ENCODE measurements at places on chromosomes 2 and 18. TPM values are rescaled to one million over a fixed set of nuclear protein-coding genes. Genes with fewer than 3 reads are reported as not detected.

MYO5B gene
- 0.07 TPM for total RNA-seq

G6PC2 gene
- not detected for total RNA-seq

LOXL3 gene
- 110 TPM for total RNA-seq

SCN2A gene
- total RNA-seq = 2.7 TPM

COL4A4 gene
- 7.7 TPM for total RNA-seq

SP5 gene
- not detected for total RNA-seq

TDRD15 gene
- total RNA-seq = not detected

AGXT gene
- not detected for total RNA-seq

DOK6 gene
- 14.1 TPM for total RNA-seq

UCN gene
- 0.85 TPM for total RNA-seq

PSMD14 gene
- total RNA-seq = 60.1 TPM

RAD51AP2 gene
- total RNA-seq = not detected

NGEF gene
- 5.7 TPM for total RNA-seq

MYCN gene
- total RNA-seq = 0.07 TPM

PKDCC gene
- 86.0 TPM for total RNA-seq

KRTCAP3 gene
- 0.39 TPM for total RNA-seq

AFF3 gene
- total RNA-seq = 3.4 TPM

THADA gene
- 32.1 TPM for total RNA-seq

TWIST2 gene
- total RNA-seq = 20.7 TPM

CDH20 gene
- 0.13 TPM for total RNA-seq

ACVR1 gene
- total RNA-seq = 62.4 TPM

FBXO11 gene
- total RNA-seq = 114 TPM

FSHR gene
- not detected for total RNA-seq

GRP gene
- not detected for total RNA-seq

ALK gene
- 0.07 TPM for total RNA-seq

CREG2 gene
- 2.4 TPM for total RNA-seq

TRABD2A gene
- total RNA-seq = 4.0 TPM

GIGYF2 gene
- 59.4 TPM for total RNA-seq

GALNT14 gene
- total RNA-seq = 5.3 TPM

PLCL1 gene
- total RNA-seq = 4.3 TPM

CD8A gene
- total RNA-seq = 0.07 TPM

ATOH8 gene
- total RNA-seq = 22.4 TPM

AP1S3 gene
- 18.6 TPM for total RNA-seq

TANC1 gene
- total RNA-seq = 40.1 TPM

HMSD gene
- not detected for total RNA-seq

PROKR1 gene
- not detected for total RNA-seq

PSTPIP2 gene
- 3.5 TPM for total RNA-seq

GPR35 gene
- 2.0 TPM for total RNA-seq

SULT1C4 gene
- total RNA-seq = 0.17 TPM

VSNL1 gene
- total RNA-seq = 0.66 TPM

FAM161A gene
- total RNA-seq = 1.6 TPM

LIMS4 gene
- total RNA-seq = 3.1 TPM

CETN1 gene
- not detected for total RNA-seq

CDH19 gene
- total RNA-seq = 0.33 TPM

TNFAIP6 gene
- total RNA-seq = 10.0 TPM

MALT1 gene
- total RNA-seq = 19.7 TPM

FEZ2 gene
- 58.4 TPM for total RNA-seq

GNAL gene
- total RNA-seq = 0.20 TPM

TMEM37 gene
- total RNA-seq = not detected

C1QL2 gene
- total RNA-seq = not detected

RESP18 gene
- total RNA-seq = not detected

TBR1 gene
- not detected for total RNA-seq

SPEG gene
- total RNA-seq = 87.2 TPM

NT5C1B gene
- total RNA-seq = not detected

ERICH2 gene
- total RNA-seq = 0.76 TPM
